SW 1271 (cell line): ENCODE measurements at places on chromosomes 2 and 18.
A peak's percentile ranks its signal among the peaks of the same experiment; 100 is the strongest.

DNA sequence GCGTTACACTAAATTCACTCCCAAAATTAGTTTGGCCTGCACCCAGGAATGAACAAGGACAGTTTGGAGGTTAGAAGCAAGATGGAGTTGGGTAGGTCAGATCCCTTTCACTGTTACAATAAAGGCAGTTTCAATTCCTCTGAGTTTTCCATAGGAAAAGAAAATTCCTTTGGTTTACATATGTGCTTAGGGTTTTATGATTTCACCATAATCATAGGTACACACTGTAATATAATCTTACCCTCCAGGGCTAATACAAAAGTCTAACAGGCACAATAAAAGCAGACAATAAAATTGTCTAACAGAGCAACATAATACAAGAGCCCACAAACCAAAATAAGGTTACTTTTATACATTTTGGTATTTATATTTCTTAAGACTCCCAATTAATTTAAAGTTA, 391.5 kb upstream of the KCNJ3 start:
- no peak for DNase-seq

- no peak for DNase-seq
These were observed 225.4 kb downstream of the TXNL1 start for GRCh38 chr18:56412951-56413350.

- no peak for DNase-seq
These were observed 92.1 kb downstream of the RPRM start for GRCh38 chr2:153386481-153386897.

DNA sequence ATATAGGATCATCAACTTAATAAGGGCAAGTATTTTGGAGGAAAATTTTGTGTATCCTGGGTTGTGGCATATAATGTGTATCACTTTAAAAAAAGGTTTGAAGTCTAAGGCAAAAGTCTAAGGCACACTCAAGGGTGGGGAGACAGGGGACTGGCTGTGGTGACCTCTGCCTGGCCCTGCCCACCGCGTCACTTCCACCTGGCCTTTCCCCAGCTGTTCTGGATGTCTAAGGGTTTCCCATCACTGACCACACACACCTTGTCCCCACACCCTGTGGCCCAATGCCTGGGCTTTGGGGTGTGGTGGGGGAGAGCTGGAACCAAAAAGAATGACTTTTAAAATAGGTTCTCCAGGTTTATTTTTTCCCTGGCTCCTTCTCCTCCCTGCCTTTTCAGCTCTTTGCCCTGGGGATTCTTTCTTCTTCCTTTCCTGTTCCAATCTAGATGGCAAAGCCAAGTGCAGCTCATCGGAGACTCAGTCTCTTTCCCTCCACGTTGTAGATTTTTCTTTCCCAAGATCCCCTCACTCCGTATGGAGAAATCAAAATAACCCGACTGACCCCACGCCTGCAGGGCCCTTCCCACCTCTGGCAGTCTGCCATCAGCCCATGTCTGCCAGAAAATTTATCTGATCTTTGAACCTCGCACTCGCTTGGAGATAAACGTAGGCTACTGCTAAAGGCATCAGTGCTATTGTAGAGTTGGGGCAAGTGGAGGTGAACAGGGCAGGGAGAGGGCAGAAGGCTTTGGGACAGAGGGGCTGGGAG, 257.2 kb downstream of the DYSF start:
- no peak for DNase-seq

GRCh38 chr2:17749753-17750438, 3.7 kb downstream of the SMC6 start:
- no peak for DNase-seq

DNA sequence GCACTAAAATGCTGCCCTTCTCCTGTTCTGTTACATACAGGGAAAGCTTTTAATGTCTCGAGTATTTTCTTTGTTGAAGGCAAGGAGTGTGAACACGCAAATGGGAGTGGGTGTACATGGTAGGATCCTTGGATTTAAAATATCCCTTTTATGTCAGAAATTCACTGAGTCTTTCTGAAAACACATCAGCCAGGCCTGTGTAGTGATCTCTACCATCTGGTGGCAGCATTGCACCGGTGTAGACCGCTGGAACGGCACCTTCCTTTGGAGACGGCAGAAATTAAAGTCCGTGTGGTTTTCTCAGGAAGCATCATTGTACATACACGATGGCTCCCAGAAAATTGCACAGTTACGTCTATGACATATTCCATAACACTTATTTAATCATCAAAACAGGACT, 515.8 kb downstream of the GALR1 start:
- DNase-seq = no peak

- no peak for DNase-seq
These were observed 11.5 kb upstream of the C2orf42 start for GRCh38 chr2:70202236-70202806.

- DNase-seq = no peak
These were observed 5.2 kb downstream of the CCBE1 start for GRCh38 chr18:59691996-59692395.

- DNase-seq = no peak
These were observed 2.2 kb downstream of the LRRTM4 start for GRCh38 chr2:77519888-77520506.

DNA sequence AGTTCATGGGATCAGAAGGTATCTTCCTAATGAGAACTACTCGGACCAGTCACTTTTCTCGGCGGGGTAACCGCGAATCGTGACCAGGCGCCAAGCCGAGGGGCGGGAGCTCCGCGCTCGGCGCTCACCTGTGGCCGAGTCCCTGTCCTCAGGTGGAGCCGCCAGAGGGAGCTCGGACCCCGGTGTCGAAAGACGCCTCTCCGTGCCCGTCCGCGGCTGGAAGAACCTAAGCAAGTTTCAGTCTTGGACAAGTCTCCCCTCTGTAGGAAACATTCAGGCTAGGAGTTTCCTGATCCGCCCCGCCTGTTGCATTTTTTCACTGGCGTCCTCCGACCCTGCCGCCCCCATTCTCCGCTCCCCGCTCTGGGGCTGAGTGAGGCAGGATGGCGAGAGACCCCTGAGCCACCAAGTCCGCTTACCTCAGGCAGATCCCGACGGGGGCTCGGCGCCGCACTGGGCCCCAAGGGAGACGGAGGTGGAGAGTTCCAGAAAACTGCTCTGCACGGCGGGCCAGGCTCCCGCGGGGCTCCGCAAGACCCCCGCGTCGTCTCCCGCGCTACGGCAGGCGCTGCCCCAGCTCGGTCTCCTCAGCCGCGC, 480 bp downstream of the DSEL start:
- DNase-seq = peak; percentile 56
